ENCODE measurements at places on chromosomes 5 and 9.

DNA sequence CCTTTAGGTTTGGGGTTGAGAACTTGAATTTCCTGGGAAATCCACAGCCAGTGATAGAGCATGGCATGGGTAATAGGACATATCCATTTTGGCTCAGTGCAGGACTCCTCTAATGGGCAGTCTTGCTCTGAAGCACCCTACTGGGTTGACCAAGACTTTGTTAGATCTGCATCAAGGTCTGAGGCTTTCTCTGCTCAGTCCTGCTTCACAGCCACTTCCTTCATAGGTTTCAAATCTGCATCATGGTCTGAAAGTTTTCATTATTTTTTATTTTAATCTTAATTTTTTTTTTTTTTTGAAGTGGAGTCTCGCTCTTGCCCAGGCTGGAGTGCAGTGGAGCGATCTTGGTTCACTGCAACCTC lies 36.5 kb downstream of the KIF2A start:
- DNase-seq: no peak

GRCh38 chr5:172473427-172473826 lies 19.1 kb upstream of the SH3PXD2B start:
- no peak for DNase-seq

DNA sequence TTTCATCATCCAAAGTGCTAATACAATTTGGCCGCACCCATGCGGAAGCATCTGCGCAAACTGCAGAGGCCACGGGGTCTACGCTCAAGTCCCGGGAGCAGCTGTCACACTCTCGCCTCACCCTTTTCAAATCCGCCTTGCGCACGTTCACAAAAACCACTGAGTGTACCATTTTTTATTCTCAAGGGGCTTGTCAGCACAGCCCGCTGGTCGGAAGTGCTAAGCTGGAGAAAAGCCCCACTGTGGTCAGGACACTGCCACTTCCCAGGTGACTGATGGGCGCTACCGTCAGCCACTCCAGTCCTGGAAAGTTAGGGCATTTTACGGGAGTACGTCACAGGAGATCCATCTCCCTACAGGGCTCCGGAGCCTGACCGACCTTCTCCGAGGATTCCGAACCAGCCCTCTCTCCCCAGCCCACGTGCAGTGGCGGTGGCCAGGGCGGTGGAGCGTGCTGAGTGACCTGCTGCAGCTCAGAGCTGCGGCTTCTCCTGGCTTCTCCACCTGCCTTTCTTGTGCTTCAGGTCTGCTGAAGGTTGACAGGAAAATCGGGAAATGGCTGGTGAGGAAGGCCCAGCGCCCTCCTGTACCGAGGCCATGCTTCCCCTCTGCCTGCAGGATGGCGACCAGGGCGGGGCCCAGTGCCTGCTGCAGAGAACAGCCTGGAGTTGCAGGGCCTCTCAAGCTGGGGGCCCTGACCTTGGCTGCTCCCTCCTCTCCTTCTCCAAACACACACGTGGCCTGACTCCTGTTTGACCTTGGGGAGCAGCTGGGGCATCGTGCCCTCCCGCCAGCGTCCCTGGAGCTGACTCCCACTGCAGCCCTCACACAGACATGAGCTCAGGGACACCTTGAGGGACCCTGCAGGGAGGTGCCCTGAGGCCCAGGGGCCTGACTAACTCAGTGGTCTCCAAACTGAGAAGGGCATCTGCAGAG lies 14.3 kb downstream of the RASGEF1C start:
- DNase-seq: no peak

DNA sequence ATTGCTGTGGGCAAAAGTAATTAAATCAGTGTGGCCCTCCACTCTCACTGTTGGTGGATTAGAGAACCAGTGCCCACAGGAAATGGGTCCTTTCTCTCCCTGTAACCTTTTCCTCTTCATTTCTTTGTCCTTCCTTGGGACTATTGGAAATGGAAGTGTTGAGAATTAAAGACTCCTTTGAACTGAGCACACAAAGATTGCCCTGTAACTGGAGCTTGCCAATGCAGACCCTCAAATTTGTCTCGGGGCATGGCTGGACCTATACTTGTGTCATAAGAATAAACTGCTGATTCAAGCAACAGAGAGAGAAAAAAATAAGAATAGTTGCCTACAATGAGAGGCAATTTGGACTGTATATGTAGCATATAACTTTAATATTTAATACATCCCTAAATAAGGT lies 13.7 kb downstream of the KCNV2 start:
- DNase-seq: no peak

- DNase-seq: peak; percentile 28
These were observed 949 bp downstream of the SERINC5 start for GRCh38 chr5:80254767-80255430.

- DNase-seq: no peak
These were observed 102.0 kb downstream of the TRIM32 start for GRCh38 chr9:116789081-116789480.

DNA sequence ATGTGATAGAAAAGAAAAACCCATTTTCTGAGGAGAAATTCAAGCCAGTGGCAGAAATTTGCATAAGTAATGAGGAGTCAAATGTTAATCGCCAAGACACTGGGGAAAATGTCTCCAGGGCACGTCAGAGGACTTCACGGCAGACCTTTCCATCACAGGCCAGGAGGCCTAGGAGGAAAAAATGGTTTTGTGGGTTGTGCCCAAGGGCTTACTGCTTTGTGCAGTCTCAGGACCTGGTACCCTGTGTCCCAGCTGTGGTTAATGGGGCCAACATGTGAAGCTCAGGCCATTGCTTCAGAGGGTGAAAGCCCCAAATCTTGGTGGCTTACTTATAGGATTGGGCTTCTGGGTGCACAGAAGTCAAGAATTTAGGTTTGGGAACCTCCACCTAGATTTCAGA lies 54.8 kb upstream of the ADAMTS2 start:
- DNase-seq: no peak

DNA sequence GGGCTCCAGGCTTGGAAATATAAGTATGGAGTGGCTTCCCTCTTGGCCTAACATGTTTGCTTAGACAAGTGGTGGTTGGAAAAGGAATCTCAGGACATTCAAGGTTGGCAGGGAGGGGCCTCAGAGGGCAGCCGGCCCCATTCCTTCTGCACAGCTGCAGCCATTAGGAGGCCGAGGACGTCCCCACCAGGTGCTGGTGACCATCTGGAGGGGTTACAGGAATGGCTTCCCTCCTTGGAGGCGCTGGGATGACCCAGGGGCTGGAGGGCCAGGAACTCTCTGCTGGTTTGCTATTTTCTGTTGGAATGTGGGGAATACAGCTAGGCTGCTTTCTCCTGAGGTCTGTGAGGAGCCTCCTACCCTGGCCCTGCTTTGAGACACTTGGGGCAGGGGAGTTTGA lies 18.5 kb downstream of the STC2 start:
- DNase-seq: no peak

DNA sequence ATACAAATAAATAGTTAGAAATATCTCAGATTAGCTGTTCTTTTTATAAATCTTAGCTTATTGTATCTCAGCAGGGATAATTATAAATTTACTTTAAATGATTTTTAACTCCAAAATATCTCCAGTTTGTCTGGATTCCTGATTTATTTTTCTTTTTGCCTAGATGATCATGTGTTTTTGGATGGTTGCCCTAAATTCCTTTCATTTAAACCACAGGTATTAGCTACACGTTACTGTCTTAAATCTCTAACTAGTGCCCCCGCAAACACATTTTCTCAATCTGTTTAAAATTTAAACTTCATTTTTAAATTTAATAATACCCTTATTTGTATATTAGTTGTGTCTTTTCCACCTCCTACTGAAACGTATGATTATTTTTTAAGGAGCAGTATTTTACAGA lies 5.6 kb downstream of the FER start:
- no peak for DNase-seq

GRCh38 chr5:144139586-144139985 lies 30.9 kb downstream of the YIPF5 start:
- DNase-seq: peak; percentile 37

DNA sequence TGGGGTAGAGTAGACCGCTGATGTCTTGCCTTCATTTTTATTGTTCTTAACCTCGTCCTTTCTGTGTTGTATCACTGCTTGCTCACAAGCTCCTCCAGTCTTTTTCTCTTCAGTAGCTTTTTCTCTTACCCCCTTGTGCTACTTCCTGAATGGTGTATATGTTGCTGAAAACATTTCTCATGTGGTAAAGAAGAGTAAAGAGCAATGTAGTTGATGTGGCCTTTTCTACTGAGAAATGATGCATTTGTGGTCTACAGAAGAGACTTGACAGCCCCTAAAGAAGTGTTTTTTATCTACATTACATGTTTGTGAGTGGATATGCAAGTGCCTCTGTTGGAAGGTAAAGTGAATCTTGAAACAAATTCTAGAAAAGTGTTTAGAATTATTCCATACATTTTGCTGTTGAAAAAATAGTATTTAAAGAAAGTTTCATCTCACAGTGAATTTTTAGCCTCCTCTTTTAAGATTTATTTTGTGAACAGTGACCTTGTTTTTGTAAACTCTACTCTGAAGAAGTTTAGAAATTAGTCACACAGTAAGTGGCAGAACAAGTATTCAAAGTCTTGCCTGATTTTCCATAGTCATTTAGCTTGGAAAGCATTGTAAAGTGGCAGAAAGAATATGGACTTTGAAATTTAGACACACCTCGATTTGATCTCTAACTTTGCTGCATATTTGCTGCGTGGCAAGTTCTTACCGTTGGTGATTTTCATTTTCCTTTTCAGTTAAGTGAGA lies 17.4 kb downstream of the CDC42SE2 start:
- DNase-seq: peak; percentile 17

- no peak for DNase-seq
These were observed 34.7 kb upstream of the MIER3 start for GRCh38 chr5:56986626-56986947.

DNA sequence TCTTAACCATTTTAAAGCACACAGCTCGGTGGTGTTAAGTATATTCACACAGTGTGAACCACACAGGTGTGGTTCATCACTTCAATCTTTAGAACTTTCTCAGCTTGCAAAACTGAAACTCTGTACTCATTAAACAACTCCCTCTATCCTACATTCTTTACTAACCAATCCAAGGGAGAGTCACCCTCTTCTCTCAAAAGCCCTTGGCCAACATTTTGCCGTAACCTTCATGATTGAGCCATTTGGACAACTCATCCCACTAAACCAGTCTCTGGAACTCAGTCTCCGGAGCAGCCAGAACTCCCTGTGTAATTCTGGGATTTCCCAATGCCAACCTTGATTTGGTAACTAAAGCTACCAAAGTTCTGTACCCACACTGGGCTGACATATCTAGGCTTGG lies 84.7 kb downstream of the TTC39B start:
- no peak for DNase-seq
